ENCODE measurements at places on chromosomes 4 and X.
A peak's percentile ranks its signal among the peaks of the same experiment; 100 is the strongest.

DNA sequence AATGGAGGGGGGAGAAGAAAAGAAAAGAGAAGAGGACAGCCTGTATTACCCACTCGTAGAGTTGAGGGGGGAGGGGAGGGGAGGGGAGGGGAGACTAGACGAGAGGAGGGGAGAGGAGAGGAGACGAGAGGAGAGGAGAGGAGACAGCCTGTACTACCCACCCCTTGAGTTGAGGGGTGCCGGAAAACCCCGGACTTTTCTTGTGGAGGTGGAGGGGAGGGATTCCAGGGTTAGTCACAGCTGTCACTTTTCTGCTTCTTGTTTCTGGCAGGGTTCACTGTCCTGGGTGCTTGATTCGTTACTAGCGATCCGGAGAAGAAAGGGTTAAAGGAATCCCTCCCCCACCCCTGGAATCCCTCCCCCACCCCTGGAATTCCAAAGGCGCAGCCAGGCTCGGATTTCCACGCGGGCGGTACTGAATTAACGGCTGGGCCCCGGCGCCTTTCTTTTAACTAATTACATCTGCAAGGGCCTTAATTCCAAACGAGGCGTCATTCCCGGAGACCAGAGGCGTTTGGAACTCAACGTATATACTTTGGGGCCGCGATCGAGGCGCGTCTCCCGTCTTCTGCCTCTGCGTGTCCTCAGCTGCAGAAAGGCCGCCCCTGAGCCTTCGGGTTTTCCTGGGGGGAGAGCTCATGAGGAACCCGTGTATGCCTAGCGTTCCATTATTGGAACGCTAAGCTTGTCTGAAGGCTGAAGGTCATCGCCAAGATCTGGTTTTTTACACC, 20.1 kb upstream of the CSF2RA start:
- no peak for DNase-seq

GRCh38 chrX:49754233-49754857, 58.6 kb upstream of the PAGE1 start:
- DNase-seq: peak; percentile 0

GRCh38 chr4:17258106-17258505, 253.8 kb downstream of the QDPR start:
- no peak for DNase-seq

DNA sequence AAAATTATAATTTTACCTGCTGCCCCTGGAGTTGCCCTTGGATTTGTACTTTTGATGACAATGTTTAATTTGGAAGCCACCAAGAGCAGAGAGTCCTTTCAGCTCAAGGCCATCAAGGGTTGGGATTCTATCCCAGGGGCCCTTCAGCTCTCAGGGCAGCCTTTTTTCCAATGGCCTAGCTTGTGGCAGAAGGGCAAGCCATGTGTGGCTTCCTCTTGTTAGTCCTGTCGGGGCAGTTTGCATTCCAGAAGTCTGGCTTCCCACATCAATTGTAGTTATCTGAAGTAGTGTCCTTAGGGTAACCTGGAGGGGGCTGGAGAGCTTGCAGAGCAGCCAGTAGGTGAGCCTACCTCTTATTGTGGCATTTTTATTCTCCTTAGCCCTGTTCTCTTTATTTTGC, 569.4 kb downstream of the TRAM1L1 start:
- DNase-seq: no peak

DNA sequence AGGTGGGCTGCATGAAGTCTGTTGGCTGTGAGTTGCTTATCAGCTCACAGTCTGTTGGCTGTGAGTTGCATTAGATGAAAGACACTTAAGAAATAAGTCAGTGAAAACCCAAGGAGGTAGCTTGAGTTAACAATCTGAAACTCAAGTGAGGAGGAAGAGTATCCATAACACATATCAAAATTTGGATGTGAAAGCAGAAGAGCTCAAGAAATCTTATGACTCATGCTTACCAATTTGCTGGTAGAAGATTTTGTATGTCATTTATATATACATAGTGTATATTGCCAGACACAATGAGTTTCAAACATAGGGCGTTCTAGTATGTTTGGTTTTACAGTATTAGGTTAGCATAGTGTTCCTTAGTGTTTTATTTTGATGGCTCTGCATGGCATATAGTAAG, 107.4 kb downstream of the DDIT4L start:
- no peak for DNase-seq

GRCh38 chr4:40247350-40247749, 50.5 kb downstream of the RHOH start:
- no peak for DNase-seq

- no peak for DNase-seq
Measured at GRCh38 chr4:72489267-72489666, 79.8 kb downstream of the ADAMTS3 start.

DNA sequence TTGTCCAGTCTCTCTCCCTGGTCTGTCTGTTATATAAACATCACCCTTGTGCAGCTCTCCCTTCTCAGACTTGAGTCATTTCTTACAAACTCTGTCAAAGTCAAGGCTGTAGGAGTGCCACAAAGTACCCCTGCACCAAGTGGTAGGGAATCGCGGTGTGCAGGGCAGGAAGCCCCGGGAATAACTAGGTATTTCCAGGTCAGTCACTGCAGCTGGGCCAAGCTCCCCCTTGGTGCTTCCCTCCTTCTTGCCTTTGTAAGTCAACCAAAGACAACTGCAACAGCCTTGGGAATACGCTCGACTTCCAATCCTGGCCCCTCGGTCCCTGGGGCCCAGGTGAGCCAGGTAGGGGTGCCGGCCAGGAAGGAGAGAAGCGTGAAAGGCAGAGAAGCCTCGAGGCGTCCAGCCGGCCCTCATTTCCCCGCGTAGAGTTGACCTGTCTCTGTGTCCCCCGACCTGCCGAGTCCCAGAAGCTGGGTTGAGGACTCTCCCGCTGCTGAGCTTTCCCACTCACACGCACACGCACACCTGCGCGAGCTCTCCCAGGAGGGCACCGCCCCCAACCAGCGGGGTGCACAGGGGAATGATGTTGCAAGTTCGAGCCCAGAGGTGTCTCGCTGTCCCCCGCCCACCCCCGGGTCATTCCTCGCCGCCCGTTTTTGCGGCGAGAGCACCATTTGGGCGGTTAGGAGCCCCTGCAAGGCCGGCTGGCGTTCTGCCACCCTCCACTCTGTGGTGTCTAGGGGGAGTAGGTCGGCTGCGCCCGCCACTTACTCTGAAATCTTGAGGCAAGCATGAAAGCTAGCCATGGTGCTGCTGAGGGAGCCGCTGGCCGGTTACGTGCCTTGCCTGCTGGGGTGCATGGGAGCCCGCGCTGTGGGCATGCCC, 22.8 kb upstream of the KIAA1210 start:
- DNase-seq: no peak

- DNase-seq: no peak
Measured at GRCh38 chrX:51395810-51396728, 63.4 kb downstream of the NUDT10 start.

GRCh38 chr4:88818631-88819470, 121.2 kb upstream of the NAP1L5 start:
- DNase-seq: no peak

DNA sequence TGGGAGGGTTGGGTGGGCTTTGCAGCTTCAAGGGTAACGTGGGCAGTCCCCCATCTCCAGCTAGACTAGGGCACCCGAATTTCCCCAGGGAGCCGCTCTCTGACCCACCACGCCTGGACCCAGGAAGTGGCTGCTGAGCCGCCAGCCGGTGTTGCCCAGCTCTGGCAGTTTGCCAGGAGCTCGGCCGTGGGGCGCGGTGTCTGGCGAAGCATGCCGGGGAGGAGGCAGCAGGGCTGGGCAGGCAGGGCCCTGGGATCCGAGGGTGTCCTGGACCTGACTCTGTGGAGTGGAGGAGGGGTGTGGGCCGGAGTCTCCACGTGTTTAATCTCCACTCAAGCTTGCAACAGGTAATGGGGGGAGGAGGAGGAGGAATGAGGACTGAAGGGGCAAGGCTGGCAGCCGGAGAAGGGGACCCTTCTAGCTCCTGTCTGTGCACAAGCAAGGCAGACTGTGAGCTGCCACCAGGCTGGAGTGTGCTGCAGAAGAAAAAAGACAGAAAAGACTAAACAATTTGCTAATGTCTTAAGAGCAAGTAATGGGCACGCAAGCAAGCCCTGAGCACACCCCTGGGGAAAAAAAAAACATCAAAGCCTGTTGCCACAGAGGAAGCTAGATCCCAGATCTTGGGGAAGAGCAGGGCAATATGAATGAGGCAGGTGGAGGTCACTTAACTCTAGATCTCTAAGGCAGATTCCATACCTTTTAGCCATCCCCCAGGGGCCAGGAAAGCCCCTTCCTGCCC, 2.4 kb downstream of the LONRF3 start:
- no peak for DNase-seq

DNA sequence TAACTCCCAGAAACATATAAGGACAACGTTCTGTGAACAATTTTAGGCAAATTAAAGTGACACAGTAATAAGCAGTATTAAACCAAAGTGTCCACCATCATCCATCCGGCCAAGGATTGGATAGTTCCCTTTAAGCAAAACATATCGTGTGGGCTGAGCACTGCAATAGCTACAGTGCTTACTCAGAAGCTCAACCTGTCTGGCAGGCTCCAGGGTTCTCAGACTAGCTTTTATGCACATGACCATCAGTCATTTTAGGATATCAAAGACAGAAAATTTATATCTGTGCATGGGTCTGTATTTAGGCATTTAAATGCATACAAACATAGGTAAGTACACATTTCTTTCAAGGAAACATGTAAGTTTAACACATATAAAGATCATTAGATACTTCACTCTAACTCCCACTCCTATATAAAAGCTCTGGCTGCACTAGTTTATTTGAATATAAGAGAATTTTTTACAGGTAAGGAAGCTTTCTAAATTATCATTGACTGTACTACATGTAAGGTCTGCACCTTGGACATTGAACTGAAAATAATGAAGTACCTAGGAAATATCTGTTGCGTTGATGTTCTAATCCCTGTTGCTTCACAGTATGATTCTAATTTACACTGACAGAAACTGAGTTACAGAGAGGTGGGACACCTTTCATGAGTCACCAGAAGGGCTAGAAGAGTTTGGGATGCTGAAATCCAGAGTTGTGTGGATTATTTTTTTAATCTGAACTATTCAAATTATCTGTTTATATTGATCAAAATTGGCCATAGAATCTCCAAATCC, 67.6 kb downstream of the ELOVL6 start:
- no peak for DNase-seq

DNA sequence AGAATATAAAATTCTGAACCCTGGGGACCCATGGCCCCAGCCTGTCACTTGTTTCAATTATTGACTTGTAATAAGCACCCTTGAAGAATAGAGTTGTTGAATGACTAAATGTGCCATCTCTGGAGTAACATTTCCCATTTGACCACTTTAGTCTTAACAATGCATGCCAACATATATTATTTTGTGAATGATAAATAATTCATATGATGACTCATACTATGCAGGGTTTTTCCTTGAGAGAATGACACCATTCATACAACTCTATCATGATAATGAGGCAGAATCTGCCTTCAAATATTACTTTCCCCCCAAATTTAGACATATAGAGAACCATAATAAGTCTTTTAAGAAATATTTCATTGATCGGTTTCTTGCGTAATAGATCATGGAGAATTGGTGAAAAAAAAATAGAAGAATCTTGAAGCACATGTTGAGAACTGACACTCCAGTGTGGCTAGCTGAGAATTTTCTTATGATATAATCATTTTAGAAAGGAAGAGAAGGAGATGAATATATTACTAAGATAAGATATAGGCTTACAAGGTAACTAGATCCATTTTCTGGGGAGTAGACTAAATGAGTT, 404.5 kb downstream of the GRXCR1 start:
- no peak for DNase-seq

DNA sequence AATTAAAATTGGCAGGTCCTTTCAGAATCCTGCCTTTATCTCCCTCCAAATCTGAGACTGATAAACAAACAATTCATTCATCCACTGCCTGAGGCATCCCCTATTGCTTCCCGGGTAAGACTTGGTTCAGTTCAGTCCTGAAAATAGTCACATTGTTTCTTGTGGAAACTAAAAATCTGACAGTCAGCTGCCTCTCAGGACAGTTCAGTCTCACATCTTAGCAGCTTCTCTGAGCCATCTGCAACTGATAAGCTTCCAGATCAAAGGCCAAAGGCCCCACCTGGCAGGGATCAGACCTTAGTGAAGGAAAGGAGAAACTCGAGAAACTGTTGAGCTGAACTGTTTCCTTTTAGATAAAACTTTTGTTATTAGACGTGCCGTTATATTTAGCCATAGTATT, 264.5 kb downstream of the IL15 start:
- DNase-seq: no peak

DNA sequence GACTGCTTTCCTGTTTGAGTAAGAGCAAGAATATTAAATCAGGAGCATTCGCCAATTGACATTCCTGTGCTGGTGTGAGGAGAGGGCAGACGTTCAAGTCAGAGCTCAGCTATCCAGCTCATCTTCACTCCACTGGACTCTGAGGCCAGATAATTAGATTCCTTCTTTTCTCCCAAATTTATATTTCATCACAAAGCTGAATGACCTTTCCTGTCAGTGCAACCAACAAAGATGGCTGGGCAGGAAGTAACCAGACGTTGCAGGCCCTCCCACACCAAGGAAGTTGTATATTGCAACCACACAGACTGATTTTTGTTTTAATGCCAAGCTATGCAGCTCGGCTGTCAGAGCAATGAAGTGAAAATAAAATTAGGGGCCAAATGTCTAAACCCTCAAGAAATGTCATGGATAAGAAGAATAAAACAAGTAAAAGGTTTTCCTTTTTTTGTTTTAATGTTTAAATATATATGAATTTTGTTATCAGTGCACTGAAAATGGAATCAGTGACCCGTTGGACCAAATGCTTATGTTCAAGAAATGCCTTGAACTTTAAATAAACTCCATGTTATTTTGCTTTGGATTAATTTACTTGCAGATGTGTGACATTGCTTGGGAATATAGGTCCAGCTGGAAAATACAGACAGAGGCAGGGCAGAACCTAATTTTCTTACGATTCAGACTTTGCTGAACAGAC, 578.9 kb upstream of the FAT1 start:
- no peak for DNase-seq

GRCh38 chr4:58048491-58048890, 938.3 kb upstream of the IGFBP7 start:
- no peak for DNase-seq

- DNase-seq: no peak
Measured at GRCh38 chrX:124764354-124764753, 418.0 kb downstream of the SH2D1A start.

Measured in HFF-Myc (cell line).